Gastrocnemius medialis (tissue), 4 donors: ENCODE measurements at places on chromosomes 16 and 17. TPM values are rescaled to one million over a fixed set of nuclear protein-coding genes. Genes with fewer than 3 reads are reported as not detected.
A peak's percentile ranks its signal among the peaks of the same experiment; 100 is the strongest.

The AGRP gene
- total RNA-seq, result not detected

DNA sequence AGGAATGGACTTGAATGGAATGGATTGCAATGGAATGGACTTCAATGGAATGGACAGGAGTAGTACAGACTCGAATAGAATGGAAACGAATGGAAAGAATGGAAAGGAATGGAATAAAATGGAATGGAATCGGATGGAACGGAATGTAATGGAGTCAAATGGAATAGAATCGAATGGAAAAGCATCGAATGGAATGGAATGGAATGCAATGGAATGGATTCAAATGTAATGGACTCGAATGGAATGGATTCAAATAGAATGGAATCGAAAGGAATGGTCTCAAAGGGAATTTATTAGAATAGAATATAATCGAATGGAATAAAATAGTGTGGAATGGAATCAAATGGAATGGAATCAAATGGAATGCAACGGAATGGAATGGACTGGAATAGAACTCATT is 484.9 kb upstream of the WSB1 start:
- H3K27ac ChIP-seq, result no peak overlapping the region
- H3K4me1 ChIP-seq, result no peaks in the 10 kb centered on the region
- H3K4me3 ChIP-seq, result no peak overlapping the region
- H3K36me3 ChIP-seq, result no peaks in the 10 kb centered on the region
- DNase-seq, result no peak
- no peaks in the 10 kb centered on the region for H3K27me3 ChIP-seq

The ZSCAN10 gene
- not detected for total RNA-seq

GRCh38 chr16:12391956-12392355 is 411.7 kb downstream of the CPPED1 start:
- DNase-seq, result no peak
- H3K4me1 ChIP-seq, result peaks cover 21% of the 10 kb centered on the region
- H3K27me3 ChIP-seq, result no peaks in the 10 kb centered on the region
- H3K27ac ChIP-seq, result peak overlapping the region; percentile 56
- no peak overlapping the region for H3K4me3 ChIP-seq

- H3K27ac ChIP-seq, result no peak overlapping the region
- H3K4me1 ChIP-seq, result no peaks in the 10 kb centered on the region
- H3K4me3 ChIP-seq, result no peak overlapping the region
- H3K36me3 ChIP-seq, result peaks cover 4% of the 10 kb centered on the region
- H3K27me3 ChIP-seq, result no peaks in the 10 kb centered on the region
- DNase-seq, result no peak
Observed at GRCh38 chr16:19542138-19542821, 13.2 kb upstream of the VPS35L start.

- no peak overlapping the region for H3K27ac ChIP-seq
- H3K36me3 ChIP-seq, result no peaks in the 10 kb centered on the region
- H3K4me3 ChIP-seq, result no peak overlapping the region
Observed at GRCh38 chr16:20303012-20303411, 24.3 kb downstream of the GP2 start.

The C17orf107 gene
- total RNA-seq, result not detected

The SLC25A10 gene
- total RNA-seq, result 9.3 TPM

The ABCA10 gene
- total RNA-seq, result 39.3 TPM

The PIRT gene
- not detected for total RNA-seq

DNA sequence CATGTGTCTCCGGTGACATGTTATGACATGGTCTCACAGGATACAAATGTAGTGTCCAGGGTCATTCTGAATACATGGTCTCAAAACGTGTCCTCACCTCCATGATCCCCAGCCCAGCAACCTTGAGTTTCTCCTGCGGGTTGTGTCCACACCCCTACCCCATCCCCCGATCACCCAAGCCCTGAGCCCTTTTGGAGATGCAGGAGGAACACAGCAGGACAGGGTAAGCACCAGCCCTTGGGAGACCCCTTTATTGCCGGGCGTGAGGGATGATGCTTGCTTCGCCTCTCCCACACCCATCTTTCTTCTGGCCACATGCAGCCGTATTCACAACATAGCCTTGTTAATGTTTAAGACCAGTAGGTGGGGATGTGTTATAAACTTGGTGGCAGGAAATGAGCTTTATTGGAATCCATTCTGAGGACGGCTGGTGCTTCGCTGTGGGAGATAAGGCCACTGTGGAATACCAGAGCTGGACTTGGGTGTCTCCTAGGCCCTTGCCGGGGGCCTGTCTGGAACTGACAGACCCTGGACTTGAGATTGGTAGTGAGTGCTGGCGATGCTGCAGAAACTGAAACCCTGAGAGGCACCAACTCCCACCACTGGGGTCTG is 5.5 kb downstream of the TMEM132E start:
- peaks cover 46% of the 10 kb centered on the region for H3K27me3 ChIP-seq

The SOST gene
- not detected for total RNA-seq

The SPN gene
- 0.88 TPM for total RNA-seq

DNA sequence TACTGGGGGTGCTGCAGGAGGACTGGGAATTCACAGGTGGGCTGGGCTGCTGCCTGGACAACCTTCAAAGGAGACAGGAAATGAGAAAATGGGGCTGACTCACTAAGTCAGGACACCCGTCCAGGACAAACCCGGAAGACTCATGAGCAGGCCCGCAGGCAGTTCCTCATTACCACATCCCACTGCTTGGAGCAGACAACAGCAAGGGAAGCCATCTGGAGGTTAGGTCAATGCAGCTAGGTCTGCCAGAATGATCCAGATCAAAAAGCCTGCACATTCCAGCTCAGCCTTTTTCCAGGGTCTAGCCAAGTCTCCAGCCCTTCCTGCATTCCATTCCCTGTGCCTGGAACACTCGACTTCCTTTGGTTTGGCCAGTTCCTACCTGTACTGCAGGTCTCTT is 536.5 kb upstream of the CDH11 start:
- H3K4me1 ChIP-seq, result no peaks in the 10 kb centered on the region
- no peak for DNase-seq
- no peaks in the 10 kb centered on the region for H3K27me3 ChIP-seq
- H3K4me3 ChIP-seq, result no peak overlapping the region

The SOX9 gene
- 1.0 TPM for total RNA-seq

DNA sequence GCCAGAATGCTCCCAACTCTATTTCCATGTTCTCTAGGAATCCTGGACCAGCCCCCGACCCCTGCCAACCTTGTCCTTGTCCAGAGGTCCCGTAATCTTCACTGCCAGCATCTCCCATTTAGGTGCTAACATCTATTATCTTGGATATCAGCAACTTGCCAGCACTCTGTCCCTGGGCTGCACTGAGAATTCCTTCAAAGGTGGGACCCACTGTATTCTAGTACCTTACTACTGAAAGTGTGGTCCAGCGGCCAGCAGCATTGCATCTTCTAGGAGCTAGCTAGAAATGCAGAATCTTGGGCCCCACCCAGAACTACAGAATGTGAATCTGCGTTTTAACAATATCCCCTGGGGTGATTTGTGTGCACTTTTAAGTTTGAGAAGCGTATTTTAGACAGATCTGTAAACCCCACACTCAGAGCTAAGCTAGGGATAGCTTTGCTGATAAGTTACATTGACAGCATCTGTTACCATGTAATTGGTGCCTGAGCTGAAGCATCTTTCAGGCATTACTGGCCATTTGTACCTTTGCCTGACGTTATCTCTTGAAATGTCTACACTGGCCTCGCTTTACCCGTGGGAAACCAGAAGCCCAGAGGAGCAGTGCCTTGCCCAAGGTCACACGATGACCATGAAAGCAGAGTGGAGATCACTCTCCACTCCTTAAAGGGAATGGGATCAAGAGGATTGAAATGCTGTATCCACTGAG is 8.3 kb downstream of the ABAT start:
- no peaks in the 10 kb centered on the region for H3K27me3 ChIP-seq
- peaks cover 7% of the 10 kb centered on the region for H3K4me1 ChIP-seq
- no peak for DNase-seq
- H3K27ac ChIP-seq, result no peak overlapping the region
- H3K36me3 ChIP-seq, result no peaks in the 10 kb centered on the region

The NEUROD2 gene
- total RNA-seq, result not detected

DNA sequence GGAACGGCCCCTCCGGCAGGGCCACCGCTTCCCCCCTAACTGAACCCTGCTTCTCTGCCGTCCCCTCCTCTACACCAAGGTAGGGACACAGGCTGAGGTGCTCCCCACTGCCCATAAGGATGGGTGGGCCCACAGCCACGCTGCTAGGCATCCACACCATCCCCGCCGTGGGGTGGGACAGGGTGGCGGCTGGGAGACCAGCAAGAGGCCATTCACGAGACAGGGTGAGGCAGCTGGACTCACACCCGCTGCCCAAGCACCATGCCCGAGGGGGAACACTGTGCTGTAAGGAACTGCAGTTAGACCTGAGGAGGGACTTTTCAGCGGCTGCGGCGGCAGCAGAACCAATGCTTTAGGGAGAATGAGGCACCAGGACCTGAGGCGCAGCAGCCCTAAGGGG is 47.5 kb upstream of the RRN3 start:
- DNase-seq, result peak; percentile 26
- H3K36me3 ChIP-seq, result no peaks in the 10 kb centered on the region
- no peaks in the 10 kb centered on the region for H3K27me3 ChIP-seq

The CDH11 gene
- total RNA-seq, result 4.0 TPM

DNA sequence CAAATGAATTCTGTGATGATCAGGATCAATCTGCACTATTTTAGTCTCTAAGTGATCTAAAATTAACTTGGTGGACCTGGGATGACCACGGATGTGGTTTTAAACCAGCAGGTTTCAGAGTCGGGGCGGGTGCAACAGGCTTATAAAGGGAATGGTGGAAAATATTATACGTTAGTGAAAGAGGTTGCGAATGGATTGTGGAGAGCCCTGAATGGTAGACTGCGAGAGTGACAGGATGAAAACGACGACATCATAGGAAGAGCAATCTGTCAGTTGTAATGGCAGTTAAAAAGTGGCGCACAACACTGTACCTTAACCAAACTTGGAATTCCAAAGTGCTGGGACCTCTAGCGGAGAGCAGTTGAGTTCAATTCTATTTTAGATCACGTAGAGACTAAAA is 1.2 kb upstream of the CYB5B start:
- peaks cover 14% of the 10 kb centered on the region for H3K4me1 ChIP-seq
- peak overlapping the region; percentile 82 for H3K27ac ChIP-seq
- no peaks in the 10 kb centered on the region for H3K27me3 ChIP-seq

DNA sequence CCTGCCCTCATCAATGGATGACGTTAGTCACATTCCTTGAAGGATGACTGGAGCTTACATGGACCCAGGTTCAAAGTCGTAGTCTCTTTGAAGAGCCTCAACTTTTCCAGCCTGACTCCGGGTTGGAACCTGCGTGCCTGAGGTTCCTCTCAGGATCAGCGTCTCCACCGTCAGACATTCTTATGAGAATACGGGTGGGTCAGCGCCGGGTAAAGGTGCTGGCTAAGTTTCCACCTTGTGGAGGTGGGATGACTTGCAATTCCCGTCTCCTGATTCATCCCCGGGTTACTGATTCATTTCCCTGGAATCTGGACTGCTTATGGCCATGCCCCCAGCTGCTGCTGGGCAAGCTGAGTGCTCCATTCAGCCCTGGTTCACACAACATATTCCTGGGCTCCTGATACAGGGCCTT is 38.9 kb upstream of the CMIP start:
- H3K36me3 ChIP-seq, result no peaks in the 10 kb centered on the region
- no peaks in the 10 kb centered on the region for H3K27me3 ChIP-seq
- no peak overlapping the region for H3K4me3 ChIP-seq
- no peak overlapping the region for H3K27ac ChIP-seq

DNA sequence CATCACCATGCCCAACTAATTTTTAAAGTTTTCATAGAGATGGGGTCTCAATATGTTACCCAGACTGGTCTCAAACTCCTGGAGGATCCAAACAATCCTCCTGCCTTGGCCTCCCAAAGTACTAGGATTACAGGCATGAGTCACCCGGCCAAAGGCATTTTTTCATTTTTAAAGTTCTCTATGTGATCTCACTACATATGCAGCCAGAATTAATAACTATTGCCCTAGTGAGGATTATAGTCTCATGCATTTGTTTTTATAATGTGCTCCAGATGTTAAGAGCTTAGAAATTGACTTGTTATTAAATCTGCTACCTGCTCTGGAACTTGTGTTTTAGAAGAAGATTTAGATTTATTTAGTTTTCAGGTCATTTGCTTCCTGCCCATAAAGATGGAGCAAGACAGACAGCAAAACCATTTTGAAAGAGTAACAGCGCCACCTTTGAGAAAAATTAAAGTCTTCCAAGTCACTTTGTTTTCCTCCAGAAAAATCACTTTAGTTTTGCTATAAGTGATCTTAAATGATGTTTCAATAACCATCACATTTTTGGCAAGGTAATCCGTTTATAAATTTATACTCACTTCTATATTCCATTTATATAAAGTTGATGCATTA is 79.5 kb downstream of the CA4 start:
- no peaks in the 10 kb centered on the region for H3K4me1 ChIP-seq
- H3K4me3 ChIP-seq, result no peak overlapping the region
- no peaks in the 10 kb centered on the region for H3K27me3 ChIP-seq
- no peak for DNase-seq
- H3K36me3 ChIP-seq, result peaks cover 37% of the 10 kb centered on the region
